ENCODE measurements at places on chromosomes 6 and 20. TPM values are rescaled to one million over a fixed set of nuclear protein-coding genes. Genes with fewer than 3 reads are reported as not detected.

AAR2 gene
- 44.3 TPM for polyA plus RNA-seq

DNA sequence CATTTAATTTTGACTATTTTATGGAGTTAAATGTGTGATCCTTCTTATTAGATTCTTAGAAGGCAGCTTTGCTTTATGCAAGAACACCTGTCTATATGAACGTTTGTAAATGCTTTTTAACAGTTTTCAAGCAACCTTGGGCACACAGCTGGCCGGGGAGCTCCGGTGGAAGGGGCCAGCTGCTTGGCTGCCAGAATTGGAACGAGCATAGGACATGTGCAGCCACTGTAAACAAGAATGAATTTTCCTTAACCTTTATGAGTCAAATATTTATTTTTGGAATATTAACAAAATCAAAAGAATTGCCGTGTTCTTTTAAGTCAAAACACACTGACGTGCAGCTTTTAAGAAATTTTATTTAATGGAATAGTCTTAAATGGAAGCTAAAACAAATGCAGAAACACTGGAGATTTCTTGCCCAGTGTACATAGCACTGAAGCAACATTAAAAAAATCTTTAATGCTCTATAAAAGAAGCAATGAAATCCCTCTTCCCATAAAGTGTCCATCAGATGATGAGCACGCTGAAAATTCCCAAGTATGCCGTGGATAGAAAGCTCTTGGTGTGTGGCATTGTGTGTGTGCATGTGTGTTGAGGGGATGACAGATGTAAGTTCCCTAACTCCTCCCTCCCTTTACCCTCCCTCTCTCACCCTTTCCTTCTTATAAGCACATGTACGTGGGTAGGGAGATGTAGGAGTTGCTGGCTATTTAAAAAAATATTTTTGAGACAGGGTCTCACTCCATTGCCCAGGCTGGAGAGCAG is 208.9 kb upstream of the EXOC2 start:
- no peak for DNase-seq

GRCh38 chr6:142916881-142917280 is 28.1 kb downstream of the HIVEP2 start:
- DNase-seq: no peak

- DNase-seq: no peak
Measured at GRCh38 chr20:44129911-44130718, 56.9 kb downstream of the JPH2 start.

- no peak for DNase-seq
Measured at GRCh38 chr6:132043148-132043547, 92.0 kb upstream of the CCN2 start.

DNA sequence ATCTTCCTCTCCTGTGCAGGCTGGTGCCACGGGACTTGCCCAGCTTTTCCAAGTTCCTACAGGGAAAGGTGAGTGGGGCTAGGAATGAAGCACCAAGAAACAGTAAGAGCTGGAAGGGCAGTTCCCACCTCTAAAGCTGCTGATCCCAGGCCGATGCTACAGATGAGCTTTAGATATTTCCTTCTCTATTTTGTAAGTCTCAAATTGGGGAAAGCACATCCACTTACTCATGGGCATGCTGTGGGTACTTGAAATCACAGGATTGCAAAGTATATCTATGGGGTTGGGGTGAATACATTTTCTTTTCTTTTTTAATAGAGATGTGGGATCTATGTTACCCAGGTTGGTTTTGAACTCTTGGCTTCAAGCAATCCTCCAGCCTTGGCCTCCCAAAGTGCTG is 3.1 kb downstream of the ZBTB2 start:
- no peak for DNase-seq

DNA sequence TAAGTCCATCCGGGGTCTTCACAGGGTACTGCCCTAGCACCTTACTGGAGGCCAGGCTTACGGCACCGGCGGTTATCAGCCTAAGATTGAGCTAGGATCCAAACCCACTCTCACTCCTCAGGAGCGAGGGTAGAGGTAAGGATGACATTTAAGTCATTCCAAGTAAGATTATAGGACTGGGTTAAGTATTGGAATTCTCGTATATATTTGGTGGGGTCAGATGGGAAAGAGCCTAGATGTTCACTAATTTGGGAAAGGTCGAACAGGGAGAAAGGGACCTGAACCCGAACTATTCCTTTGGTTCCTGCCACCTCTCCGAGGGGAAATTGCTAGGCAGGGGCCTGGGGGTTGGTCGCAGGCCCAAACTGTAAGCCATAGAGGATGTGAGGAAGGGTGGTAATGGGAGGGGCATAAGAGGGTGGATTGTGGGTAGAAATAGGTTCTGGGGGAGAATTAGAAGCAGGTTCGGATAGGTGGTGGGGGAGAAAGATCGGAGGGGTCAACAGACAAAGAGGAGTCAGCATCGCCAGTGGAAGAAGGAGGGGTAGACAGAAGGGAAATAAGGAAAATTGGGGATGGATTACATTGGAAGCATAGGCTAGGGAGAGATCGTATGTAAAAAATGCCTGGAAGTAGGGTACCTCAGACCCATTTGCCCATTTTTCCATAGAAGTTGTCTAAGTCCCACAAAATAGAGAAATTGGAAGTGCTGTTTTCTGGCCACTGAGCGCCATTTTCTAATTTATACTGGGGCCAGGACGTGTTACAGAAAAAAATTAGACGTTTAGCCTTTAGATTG is 747.1 kb upstream of the ADGRB3 start:
- DNase-seq: no peak

GRCh38 chr20:48821261-48821920 is 6.4 kb downstream of the PREX1 start:
- DNase-seq: no peak

DNA sequence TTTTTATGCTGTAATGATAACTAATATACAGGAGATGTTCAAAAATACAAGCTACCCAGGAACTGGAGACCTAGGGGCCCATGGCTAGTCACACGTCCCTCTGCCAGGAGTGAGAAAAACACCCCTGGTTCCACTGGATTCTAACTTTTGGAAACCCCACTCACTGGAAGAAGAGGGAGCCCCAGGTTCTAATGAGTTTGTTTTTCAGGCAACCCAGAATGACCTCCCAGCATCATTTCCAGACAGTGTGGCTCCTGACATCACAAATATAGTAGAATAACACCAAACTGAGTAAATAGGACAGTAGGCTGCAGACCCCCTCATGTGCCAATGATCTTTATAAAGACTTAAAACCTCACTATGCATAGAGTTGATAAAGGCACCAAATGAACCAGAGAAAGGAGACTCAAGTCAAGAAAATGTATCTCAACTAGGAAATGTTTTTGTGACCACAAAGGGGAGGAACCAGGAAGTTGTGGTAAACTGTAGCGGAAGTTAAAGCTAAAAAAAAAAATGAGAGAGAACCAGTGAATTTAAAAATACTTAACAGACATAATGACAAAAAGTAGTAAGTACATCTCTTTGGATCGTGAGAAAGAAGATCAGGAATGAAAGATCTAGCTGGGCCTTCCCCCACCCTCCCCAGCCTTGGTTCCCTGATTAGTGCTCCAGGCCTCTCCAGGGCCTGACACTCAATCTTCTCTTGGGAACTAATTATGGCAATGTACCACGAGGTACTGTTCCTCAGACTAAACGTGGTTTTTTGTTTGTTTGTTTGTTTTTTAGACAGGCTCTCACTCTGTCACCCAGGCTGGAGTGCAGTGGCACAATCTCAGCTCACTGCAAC is 19.8 kb downstream of the HLA-E start:
- DNase-seq: no peak

- DNase-seq: no peak
Measured at GRCh38 chr20:2701671-2702081, 9.1 kb downstream of the EBF4 start.

MCCD1 gene
- 21.9 TPM for polyA plus RNA-seq

VWA7 gene
- 14.0 TPM for polyA plus RNA-seq

DNA sequence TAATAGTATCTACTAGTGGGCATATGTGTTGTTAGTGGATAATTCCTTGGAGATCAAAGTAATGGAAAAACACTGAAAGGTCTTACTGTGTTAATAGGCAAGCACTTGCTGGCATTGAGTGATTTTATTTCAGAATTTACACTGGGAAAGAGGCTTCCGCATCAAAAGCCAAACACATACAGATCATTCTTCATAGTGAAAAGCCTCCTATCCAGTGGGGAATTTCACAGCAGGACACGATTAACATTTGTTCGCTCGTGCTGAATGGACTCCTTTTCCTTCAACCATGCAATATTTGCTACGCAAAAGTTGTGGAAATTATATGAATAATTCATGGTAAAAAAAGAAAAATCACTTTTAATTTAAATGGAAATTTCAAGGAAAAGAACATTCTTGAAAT is 26.4 kb downstream of the GABRR1 start:
- DNase-seq: no peak

DNA sequence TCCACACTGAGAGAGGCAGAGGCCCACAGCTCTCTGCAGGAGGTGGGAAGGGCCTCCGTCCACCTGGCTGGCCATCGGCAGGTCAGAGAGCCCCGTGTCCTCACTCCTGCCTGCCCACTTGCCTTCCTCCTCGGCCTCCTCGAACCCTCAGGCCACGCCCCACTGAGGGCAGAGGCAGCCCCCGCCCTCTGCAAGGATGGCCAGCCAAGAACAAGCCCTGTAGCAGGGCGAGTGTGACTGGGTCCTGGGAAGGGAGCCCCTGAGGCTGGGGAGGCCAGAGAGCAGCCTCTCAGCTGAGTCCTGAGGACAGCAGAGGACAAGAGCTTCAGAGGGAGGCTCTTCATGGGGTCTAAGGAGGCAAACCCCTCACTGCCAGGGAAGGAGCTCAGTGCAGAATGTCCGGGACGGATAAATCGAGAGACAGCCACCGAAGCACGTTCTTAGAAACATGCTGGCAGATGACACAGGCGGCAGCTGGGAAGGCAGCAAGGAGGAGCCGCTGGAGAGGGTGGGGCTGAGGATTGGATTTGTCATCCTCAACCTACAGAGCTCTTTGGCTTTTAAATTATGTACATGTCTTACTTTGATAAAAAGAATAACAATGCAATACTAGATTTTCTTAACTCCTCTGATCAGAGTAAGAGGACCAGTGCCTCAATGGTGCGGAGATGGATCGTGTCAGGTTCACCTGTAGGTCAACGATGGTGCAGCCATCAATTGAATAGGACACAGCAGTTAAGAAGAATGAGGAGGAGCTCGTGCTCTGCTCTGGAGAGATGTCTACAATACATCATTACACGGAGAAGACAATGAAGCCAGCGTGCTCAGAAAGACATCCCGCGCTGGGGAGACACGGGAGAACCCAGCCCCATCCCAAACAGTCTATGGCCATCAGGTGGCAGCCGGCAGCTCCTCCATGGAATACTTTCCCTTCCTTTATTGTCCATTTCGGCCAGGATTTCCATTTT is 53.0 kb downstream of the GNAS-AS1 start:
- no peak for DNase-seq

SIM1 gene
- 19.3 TPM for polyA plus RNA-seq

GRCh38 chr6:14925699-14926026 is 320.2 kb upstream of the JARID2 start:
- DNase-seq: no peak

TBX18 gene
- 9.6 TPM for polyA plus RNA-seq

- DNase-seq: no peak
Measured at GRCh38 chr6:73556836-73557235, 36.0 kb upstream of the EEF1A1 start.

GRCh38 chr6:20340068-20340848 is 61.4 kb upstream of the E2F3 start:
- no peak for DNase-seq

TAAR2 gene
- not detected for polyA plus RNA-seq

DNA sequence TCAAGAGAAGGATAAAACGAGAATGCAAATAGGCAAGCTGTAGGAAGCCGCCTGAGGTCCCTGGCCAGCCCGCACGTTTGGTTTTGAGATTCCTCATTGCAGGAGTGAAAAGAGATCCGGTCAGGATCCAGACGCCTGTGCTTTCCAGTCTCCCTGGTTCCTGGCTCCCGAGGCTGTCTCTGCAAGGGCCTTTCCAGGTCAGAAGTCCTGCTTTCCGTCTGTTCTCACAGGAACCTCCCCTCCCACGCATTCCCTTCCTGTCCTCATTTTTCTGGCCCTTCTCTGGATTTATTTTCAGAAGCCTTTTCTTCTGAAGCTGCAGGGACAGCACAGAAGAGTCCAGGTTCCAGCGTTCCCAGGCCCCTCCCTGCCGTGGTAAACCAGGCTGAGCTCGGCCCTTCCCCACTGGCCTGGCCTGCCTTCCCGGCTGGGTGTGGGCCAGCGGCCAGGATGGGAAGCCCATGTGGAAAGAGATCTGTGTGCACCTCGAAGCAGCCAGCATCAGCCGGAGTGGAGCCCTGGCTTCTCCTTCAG is 54.0 kb downstream of the TMEM242 start:
- DNase-seq: peak; percentile 71

DNA sequence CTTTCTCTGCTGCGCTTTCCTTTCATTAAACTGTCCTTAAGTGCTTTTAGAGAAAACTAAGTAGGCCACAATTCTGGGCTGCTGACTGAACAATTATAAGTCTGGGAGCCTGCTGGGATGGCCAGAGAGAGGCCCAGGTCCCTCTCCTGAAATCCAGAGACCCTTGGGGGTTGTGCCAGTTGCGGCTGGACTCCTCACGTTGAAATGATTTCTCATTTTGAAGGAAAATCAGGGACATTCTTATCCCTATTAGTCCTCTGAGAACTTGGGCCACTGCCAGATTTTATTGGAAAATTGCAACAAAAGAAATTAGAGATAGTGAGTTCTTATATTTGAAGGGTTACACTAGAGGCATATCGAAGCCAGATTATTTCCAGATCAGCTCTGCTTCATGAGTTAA is 145.1 kb downstream of the CLIC5 start:
- no peak for DNase-seq

- no peak for DNase-seq
Measured at GRCh38 chr6:24394780-24395437, 7.8 kb upstream of the MRS2 start.

DNA sequence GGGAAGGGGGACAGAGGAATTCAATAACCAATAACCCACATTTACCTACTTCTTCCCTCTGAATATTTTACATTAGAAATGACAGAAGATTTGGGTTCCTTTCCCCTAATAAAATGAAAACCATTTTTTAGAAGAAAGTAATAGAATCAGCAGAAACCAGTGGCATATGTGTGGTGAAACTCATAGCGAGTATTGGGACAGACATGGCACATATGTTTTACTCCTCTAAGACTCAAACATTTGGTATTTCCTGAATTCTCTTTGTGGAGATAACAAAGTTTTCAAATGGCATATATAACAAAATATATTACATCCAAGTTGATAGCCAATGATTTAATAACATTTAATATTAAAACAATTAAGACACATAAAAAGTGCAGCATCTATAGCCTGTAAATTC is 12.9 kb upstream of the BEND3 start:
- DNase-seq: no peak

DEFB124 gene
- not detected for polyA plus RNA-seq

DNA sequence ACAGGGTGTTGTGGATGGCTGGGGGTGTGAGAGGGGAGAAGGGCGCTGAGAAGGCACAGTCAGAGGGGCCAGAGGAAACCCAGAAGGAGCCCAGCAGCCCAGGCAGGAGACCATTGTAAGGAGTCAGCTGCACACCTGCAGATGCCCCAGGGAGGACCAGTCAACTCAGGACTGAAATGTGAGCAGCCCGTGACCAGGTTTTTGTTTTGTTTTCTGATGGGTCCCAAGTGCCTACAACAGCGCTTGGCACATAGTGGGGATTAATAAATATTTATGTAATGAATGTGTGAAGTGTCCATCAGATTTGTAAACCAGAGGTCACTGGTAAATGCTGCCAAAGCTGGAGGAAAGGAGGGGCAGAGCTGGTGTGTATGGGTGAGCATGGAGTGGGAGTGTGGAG is 30.2 kb downstream of the TRAM2 start:
- DNase-seq: no peak

All from renal pelvis (tissue), 12 donors.